ELF-1 (cell line): ENCODE measurements at places on chromosomes 4 and X.

- no peak for DNase-seq
Observed at GRCh38 chr4:108774809-108775530, 12.1 kb upstream of the ETNPPL start.

- DNase-seq, result peak; percentile 37
Observed at GRCh38 chr4:145861336-145862318, 77.0 kb downstream of the ZNF827 start.

DNA sequence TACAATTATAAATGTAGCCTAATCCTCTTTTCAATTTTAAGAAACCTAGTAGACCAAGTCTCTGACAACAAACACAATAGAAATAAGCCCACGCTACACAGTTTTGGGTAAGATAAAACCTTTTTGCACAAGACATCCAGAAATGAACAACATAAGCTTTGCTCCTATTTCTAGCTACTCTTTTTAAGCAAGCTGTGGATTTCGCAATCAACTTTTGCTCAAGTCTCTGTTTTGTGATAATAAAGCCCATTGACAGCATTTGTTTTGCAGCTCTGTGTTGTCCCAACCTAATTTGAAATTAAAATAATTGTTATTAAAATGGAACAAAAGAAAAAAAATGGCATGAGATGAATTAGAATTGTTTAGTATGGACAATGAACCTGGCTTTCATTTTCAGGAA is 287.9 kb upstream of the PUDP start:
- DNase-seq, result no peak

- no peak for DNase-seq
Observed at GRCh38 chr4:83124111-83124780, 9.7 kb upstream of the PLAC8 start.

- no peak for DNase-seq
Observed at GRCh38 chrX:132046533-132046932, 23.4 kb downstream of the STK26 start.

DNA sequence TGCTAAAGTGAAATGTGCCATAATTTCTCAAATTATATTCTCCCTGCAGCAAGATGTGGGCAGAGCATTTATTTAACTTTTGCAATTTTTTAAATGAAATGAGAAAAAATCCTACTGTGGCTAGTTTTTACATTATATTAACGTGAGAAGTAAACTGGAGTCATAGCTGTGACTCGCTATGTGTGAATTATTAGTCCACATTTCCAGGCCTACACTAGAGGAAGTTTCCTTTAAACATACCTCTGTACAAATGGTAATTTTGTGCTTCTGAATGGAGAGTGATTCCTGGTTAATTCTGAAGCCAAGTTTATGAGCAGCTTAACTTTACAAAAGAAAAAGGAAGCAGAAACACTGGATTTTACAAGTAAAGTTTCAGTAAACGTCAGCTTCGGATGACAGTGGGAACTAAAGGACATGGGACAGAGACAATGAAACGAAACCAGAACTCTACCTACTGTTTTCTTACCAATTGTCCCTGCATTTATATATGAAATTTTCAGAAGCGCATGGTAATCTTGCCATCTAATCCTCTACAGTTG is 72.4 kb downstream of the FBXO8 start:
- no peak for DNase-seq

DNA sequence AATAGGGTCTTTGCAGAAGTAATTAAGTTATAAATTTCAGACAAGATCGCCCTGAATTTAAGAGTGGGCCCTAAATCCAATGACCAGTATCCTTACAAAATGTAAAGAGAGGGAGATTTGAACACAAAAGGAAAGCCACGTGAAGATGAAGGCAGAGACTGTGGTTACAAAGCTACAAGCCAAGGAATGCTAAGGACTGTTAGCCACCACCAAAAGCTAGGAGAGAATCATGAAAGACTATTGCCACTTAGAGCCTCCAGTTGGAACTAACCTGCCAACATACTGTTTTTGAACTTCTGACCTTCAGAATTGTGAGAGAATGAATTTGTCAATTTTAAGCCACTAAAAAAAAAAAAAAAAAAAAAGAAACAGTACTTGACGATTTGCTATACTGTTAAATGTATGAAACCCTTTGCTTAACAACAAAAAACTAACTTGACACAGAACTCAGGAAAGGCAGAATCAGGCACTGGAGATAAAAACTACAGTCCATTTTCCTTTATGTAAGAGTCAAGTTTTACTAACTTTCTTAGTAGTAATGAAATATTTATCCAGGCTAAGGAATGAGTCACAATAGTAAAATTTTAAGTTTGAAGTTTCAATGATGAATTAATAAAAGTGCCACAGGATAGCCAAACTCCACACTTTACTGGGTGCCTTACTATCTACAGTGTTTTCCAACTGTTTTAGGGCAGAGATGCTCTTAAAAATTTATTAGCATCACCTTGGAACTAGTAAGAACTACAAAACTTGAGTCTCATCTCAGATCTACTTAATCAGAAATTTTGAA is 25.1 kb downstream of the DHX15 start:
- DNase-seq, result no peak

- DNase-seq, result no peak
Observed at GRCh38 chr4:109798866-109799265, 2.9 kb downstream of the CFI start.

GRCh38 chr4:160224049-160224448 is 1121.2 kb downstream of the RAPGEF2 start:
- DNase-seq, result no peak
